Ovary (tissue), 10 donors: ENCODE measurements at places on chromosomes 11 and 22. TPM values are rescaled to one million over a fixed set of nuclear protein-coding genes. Genes with fewer than 3 reads are reported as not detected.

Gene MMP13
- polyA plus RNA-seq, result not detected

Gene UBQLNL
- polyA plus RNA-seq, result 0.87 TPM

Gene HBE1
- polyA plus RNA-seq, result not detected

Gene MS4A4E
- polyA plus RNA-seq, result 0.57 TPM

Gene DMC1
- 0.82 TPM for polyA plus RNA-seq

Gene KDELR3
- polyA plus RNA-seq, result 26.9 TPM

Gene LRP4
- polyA plus RNA-seq, result 5.4 TPM
